ENCODE measurements at places on chromosomes 5 and 9.
A peak's percentile ranks its signal among the peaks of the same experiment; 100 is the strongest.

GRCh38 chr9:14212077-14212476, 101.9 kb downstream of the NFIB start:
- no peak for DNase-seq

- peak; percentile 68 for DNase-seq
Observed at GRCh38 chr5:103908336-103909080, 345.9 kb upstream of the NUDT12 start.

GRCh38 chr5:8340739-8341344, 471.9 kb downstream of the MTRR start:
- DNase-seq, result no peak

DNA sequence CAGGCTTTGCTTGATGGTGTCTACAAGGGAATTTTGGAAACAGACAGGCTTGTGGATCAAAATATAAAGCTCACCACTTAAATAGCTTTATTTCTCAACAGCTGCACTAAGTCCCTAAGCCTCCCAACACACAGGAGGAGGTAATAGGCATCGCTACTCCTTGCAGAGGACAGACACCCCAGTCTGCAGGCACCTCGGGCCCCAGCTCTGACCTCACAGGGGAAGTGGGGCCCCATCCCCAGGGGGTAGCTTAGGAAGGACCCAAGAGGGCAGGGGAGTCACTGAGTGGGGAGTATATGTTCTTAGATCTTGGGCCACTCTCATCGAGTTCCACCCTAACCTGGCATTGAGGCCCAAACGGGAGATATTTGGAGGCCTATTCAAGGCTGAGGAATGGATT, 66.7 kb upstream of the XPA start:
- no peak for DNase-seq

GRCh38 chr9:15018096-15018637, 107.9 kb upstream of the FREM1 start:
- DNase-seq, result no peak

DNA sequence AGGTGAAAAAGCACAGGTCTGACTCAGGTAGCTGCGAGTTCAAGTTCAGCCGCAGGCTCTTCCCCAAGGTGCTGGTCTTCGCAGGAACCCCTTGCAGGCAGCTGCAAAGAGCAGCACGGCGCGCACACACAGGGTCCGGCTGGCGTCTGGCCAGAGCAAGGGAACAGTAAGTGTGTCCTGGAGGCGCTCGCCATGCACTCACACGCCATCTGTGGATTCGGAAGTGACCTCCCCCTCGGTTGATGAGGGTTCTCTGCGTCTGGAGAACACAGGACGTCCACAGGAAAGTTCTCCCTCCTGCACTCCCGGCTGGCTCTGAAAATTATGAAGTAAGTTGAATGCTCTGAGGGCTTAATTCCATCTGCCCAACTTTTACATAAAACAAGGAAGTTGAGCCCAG, 14.0 kb upstream of the EGFL7 start:
- DNase-seq, result peak; percentile 58

- no peak for DNase-seq
Observed at GRCh38 chr5:133412661-133413060, 199.7 kb downstream of the FSTL4 start.

GRCh38 chr9:127448112-127448805, 2.9 kb downstream of the RPL12 start:
- no peak for DNase-seq

- DNase-seq, result no peak
Observed at GRCh38 chr9:110809038-110809595, 140.5 kb downstream of the MUSK start.

Data from femur (tissue), 1 donor.